Lung (tissue), 17 donors: ENCODE measurements at places on chromosomes 7 and 10. TPM values are rescaled to one million over a fixed set of nuclear protein-coding genes. Genes with fewer than 3 reads are reported as not detected.

Gene SEMA3C
- 55.4 TPM for total RNA-seq

GRCh38 chr10:24884793-24885192 lies 67.6 kb downstream of the PRTFDC1 start:
- DNase-seq: no peak
- H3K4me1 ChIP-seq: peaks cover 8% of the 10 kb centered on the region
- H3K27me3 ChIP-seq: no peaks in the 10 kb centered on the region
- no peak overlapping the region for H3K4me3 ChIP-seq

- H3K27me3 ChIP-seq: no peaks in the 10 kb centered on the region
- H3K36me3 ChIP-seq: no peaks in the 10 kb centered on the region
- H3K4me3 ChIP-seq: no peak overlapping the region
- DNase-seq: no peak
These were observed 200.9 kb downstream of the FAM107B start for GRCh38 chr10:14573666-14574261.

DNA sequence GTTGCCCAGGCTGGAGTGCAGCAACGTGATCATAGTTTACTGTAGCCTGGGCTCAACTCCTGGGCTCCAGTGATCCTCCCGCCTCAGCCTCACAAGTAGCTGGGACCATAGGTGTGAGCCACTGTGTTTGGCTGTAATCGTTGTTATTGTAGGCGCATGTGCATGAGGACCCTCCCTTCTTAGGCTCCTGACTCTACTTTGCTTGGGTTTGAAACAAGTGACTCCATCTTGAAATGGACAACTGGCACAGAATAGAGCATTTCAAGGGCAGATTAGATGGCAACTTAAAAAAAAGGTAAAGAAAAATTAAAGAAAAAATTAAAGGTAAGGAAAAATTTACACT lies 15.4 kb upstream of the GIMAP8 start:
- no peak for DNase-seq
- no peaks in the 10 kb centered on the region for H3K27me3 ChIP-seq
- H3K36me3 ChIP-seq: no peaks in the 10 kb centered on the region

DNA sequence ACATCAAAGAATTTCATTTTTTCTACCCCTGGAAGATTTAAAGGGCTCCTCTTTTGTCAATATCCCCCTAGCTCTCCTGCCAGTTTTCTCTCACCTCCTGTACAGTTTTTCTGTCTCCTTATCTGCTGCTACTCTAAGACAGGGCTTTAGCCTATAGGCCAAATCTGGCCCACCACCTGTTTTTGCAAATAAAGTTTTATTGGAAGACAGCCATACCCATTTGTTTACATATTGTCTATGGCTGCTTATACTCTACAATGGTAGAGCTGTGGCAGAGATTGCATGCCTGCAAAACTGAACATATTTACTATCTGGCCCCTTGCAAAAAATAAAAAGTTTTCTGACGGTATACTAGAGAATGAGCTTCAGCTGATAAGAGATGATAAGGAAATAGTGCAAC lies 37.4 kb upstream of the GARS1 start:
- H3K27ac ChIP-seq: no peak overlapping the region
- H3K27me3 ChIP-seq: no peaks in the 10 kb centered on the region
- peaks cover under 1% of the 10 kb centered on the region for H3K4me1 ChIP-seq
- H3K4me3 ChIP-seq: no peak overlapping the region
- DNase-seq: no peak
- H3K36me3 ChIP-seq: peaks cover 8% of the 10 kb centered on the region

GRCh38 chr7:111958431-111958830 lies 247.8 kb downstream of the DOCK4 start:
- H3K27ac ChIP-seq: no peak overlapping the region
- no peaks in the 10 kb centered on the region for H3K36me3 ChIP-seq
- DNase-seq: no peak
- H3K27me3 ChIP-seq: no peaks in the 10 kb centered on the region
- no peak overlapping the region for H3K4me3 ChIP-seq

- H3K27me3 ChIP-seq: no peaks in the 10 kb centered on the region
- no peak for DNase-seq
- no peaks in the 10 kb centered on the region for H3K4me1 ChIP-seq
- no peak overlapping the region for H3K4me3 ChIP-seq
These were observed 43.1 kb downstream of the GHRHR start for GRCh38 chr7:31006857-31007256.

DNA sequence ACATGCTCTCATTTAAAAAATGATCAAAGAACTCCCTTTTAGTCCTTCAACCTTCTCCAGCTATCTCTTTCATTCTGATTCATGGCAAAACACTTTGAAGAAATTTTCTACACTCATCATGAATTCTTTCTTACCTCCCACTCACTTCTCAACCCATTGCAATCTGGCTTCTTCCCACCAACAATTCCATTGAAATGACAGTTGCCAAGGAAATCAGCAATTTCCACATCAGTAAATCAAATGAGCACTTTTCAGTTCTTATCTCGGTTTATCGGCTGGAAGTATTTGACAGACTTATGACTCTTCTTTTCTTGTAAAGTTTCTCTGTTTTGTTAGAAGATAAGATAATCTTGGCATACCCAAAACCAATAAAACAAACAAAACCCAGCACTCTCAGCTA lies 99.1 kb upstream of the CACNA2D1 start:
- no peaks in the 10 kb centered on the region for H3K27me3 ChIP-seq
- H3K4me1 ChIP-seq: no peaks in the 10 kb centered on the region
- H3K4me3 ChIP-seq: no peak overlapping the region
- H3K36me3 ChIP-seq: no peaks in the 10 kb centered on the region
- H3K27ac ChIP-seq: no peak overlapping the region

GRCh38 chr7:50834679-50835078 lies 52.0 kb upstream of the GRB10 start:
- no peaks in the 10 kb centered on the region for H3K36me3 ChIP-seq
- no peaks in the 10 kb centered on the region for H3K27me3 ChIP-seq

DNA sequence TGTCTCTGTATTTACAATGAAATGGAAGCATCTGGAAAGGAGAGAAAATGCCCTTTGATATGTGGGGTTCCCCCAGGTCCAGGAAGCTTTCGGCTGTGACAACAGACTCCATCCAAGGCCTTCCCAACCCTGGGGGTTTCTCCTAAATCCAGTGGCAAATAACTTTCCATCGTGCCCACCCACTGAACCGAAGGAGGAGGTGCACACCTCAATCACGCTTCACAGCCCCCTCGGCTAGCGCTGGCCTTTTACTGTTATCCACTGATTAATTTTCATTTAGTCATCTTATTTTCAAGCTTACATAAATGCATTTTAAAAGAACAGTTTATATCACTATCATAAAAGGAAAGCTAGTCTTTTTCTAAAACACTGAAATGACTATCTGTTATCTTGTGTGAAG lies 286.8 kb upstream of the ZMIZ1 start:
- H3K36me3 ChIP-seq: no peaks in the 10 kb centered on the region
- no peak overlapping the region for H3K27ac ChIP-seq
- DNase-seq: no peak
- H3K4me3 ChIP-seq: no peak overlapping the region
- H3K4me1 ChIP-seq: peaks cover 31% of the 10 kb centered on the region
- no peaks in the 10 kb centered on the region for H3K27me3 ChIP-seq

Gene CALHM1
- total RNA-seq: not detected
